Activated T-cell treated with anti-CD3 and anti-CD28 coated beads for 24 hours (primary cell): ENCODE measurements at places on chromosomes 12 and 14.

DNA sequence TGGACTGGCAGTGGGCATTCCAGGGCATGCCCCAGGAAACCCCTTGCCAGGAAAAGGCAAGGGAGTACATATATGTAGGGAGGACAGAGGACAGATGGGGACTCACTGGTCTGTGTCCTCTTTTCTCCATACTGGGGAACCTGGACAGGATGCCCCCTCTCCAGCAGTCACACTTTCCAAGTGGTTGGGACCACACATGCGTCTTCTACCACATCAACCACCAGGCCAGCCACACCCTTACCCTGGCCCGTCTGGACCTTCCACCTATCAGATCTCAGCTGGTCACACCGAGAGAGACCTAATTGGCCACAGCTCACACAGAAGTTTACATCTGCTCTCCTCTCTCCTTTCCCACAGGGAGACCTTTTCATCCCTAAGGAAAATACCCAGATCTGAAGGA is 8.3 kb downstream of the ANKRD33 start:
- no peak for DNase-seq

GRCh38 chr12:13205809-13206559 is 9.5 kb downstream of the EMP1 start:
- peak; percentile 15 for DNase-seq

DNA sequence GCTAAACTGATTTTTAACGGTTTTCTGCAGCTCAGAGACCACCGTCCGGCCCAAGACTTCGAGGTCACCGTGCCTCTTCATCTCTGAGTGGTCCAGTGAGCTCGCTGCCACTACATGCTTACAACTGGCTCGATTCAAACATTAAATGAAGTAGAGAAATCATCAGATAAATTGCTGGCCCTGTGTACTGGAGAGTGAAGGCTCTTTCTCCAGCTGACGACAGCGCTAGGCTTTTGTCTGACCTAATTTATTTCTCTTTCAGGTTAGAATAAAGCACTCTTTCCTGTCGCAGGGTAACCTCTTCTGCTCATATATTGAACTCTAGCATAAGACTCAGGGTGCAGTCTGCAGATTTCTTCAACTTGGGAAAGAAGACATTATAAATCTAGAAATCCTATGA is 6.4 kb downstream of the BCL11B start:
- no peak for DNase-seq

DNA sequence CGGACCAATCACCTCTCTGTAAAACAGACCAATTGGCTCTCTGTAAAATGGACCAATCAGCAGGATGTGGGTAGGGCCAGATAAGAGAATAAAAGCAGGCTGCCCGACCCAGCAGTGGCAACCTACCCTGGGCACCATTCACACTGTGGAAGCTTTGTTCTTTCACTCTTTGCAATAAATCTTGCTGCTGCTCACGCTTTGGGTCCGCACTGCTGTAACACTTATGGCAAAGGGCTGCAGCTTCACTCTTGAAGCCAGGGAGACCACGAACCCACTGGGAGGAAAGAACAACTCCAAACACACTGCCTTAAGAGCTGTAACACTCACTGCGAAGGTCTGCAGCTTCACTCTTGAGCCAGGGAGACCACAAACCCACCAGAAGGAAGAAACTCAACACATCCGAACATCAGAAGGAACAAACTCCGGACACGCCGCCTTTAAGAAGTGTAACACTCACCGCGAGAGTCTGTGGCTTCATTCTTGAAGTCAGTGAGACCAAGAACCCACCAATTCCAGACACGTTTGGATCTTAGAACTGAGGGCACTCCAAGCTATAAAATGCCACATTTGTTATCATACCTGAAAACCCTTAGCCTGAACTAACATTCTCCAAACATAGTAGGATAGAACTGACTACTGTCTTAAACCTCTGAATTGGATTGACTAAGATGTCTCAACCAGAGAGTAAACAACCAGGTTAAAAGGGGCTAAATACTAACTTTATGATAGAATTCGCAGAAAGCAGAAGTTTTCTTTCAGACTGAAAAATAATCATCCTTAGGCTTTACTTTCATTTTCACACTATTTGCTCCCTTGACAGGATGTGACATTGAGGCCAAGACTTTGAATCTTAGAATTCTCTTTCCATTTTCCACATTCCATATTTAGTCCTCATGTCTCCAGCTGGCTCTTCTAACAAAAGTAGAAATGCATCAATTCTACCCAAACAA is 33.6 kb downstream of the CDKL1 start:
- no peak for DNase-seq

DNA sequence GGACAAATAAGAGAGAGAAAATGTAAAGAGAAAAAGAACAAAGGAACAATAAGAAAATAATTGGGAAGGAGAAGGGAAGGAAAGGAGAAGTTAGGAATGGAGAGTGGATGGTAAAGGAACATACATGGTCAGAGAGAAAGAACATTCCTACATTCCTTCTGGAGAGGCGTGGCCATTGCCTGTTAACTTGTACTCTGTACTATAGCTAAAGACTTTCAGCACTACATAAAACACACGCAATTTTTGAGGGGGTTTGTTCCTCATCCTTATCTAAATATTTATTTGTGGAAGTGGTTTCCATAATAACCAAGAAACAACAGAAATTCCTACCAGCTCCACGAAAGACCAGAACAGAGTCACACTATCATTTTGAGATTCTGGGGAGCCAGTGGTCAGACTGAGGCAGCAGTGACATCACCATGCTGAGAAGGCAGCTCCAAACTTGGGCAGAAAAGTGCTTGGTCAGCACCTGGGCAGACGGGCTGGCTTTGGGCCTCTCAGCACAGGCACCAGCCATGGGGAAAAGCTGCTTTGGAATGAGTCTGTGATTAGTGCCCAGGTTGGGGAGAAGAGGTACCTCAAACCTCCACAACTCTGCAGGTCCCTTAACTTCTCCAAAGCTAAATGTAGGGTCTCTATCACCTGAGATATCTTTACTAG is 125.9 kb upstream of the NTF3 start:
- DNase-seq: no peak

GRCh38 chr14:33393231-33393894 is 454.7 kb downstream of the NPAS3 start:
- DNase-seq: no peak

- DNase-seq: no peak
These were observed 3.1 kb upstream of the MFAP5 start for GRCh38 chr12:8665759-8666158.

- DNase-seq: no peak
These were observed 7.9 kb downstream of the WDR89 start for GRCh38 chr14:63633801-63634200.

DNA sequence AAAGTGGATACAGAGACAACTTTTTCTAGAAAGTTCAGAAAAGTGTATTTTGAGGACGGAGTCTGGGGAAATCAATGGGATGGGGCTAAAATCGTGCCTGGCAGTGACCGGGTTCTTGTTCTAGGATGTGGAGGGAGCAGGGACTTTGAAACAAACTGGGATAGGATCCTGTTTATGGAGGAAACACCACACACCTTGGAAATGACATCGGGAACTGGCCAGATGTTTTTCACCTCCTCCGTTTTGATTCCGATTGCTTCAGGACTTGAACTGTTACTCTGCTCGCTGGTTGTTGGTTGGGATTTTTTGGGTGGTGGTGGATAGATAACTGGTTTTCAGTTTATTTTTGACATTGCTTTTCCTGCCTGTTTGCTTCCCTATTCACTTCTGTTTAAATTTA is 506 bp downstream of the EMP1 start:
- no peak for DNase-seq

DNA sequence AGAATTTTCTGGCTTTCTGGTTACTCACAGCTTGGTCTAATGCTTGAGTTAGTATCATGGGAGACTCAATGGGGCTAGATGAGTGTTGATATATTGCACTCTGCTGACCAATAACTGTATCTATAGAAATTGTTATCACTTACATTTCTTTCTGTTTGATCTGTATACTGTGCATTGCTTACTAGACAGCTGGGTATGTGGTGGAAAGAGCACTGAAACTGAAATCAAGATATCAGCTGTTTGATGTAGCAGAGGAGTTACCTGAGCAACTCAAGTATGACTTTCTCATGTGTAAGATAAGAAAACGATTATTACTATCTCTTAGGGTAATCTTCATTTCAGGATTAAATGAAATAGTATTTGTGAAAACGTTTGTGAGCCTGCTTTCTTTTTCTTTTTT is 183.0 kb downstream of the SLC15A5 start:
- no peak for DNase-seq

DNA sequence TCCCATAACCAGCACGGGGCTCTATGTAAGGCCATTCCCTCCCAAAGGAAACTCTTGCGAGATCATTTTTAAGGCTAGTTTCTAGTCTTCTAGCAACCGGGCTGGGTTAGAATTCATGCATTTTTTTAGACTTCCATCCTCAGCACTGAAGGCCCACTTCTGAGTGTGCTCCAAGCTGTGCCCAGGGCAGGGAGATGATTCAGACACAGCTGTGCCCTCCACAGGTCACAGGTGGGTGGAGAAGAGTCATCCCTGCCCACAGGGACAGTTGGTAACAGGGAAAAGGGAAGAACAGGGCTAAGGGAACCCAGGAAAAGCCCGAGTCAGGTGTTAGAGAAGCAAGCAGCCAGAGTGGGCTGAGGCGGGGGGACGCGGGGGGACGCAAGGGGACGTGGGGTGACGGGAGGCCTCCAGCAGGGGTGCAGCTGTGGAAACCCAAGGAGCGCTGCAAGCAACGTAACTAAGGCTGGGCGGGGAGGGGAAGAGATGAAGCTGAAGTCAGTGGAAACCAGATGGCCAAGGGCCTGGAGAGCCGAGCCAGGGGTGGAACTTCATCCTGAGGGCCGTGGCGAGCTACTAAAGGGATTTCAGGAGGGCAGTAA is 27.2 kb upstream of the PPP2R5C start:
- DNase-seq: no peak

DNA sequence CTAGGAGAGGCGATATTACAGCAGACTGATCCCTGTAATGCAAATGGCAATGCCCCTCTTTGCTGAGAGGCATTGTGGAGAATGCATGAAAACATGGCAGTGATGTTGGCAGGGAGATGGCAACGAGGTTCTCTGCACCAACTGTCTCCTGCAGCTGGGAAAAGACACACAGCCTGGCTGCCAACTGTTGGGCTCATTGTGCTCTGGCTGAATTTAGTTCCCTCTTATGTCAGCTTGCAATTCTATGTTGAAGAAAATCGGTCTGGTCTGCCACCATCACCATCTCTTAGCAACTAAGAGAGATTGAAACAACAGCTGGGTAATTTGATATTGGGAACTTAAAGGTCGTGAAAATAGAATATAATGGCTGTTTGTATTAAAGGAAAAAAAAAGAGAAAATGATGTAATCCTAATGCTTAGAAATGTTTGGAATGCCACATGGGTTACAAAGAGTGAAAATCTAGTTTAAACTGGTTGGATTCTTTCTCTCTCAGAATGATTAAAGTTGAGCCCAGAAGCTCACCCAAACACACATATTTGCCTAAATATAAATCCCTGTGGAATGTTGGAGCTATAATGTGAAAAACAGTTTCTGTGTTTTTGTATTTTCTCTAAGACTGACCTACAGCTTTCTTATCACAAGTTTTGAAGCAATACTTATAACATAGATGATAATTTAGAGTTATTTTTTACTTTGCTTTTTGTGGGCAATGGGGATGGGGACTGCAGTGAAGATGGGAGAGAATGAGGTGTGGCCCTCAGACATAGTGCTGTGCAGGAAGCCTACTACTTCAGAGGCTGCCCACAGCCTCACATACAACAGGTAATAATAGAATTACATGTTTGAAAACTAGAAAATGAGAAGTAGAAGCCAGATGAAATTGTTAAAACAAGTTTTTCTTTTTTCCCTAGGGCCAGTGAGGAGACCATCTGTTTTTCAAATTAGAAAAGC is 143.7 kb downstream of the AKAP6 start:
- no peak for DNase-seq

DNA sequence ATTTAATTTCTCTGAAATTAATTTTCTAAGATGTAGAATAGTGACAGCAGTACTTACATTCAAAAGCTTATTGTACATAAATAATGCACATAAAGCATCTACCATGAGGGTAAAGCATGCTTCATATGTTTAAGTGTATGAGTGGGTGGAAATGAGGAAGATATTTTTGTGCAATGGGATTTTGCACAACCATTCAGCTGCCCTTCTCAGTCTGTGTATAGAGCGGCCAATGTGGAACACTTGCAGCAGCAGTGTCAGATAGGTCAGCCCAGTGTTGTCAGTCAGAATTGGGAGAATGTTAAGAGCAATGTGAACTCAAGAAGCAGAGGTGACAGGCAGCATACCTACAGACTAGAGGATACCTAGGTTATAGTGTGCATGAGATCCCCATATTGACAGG is 72.5 kb upstream of the ATP2B1 start:
- DNase-seq: no peak

- DNase-seq: no peak
These were observed 8.8 kb downstream of the DDX47 start for GRCh38 chr12:12821975-12822374.

DNA sequence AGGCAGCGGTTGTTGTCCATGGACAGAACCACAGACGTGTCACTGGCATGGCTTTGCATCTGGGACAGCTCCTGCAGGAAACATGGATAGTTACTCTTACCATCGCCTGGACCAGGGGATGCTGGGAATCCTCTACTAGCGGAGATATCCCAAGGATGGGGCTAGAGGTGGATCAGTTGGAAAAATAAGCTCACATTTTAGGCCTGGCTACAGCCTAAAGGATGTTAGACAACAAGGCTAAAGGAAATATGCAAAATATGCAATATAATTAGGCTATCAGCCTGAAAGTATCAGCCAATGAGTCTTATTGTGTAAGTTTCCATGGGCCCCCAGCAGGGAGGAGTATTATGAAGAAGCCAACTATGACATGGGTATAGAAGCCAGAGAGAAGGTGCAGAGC is 5.0 kb downstream of the KRT76 start:
- no peak for DNase-seq

GRCh38 chr14:63542231-63542999 is 762 bp downstream of the PPP2R5E start:
- DNase-seq: no peak

GRCh38 chr12:92408072-92408900 is 262.6 kb upstream of the BTG1 start:
- DNase-seq: no peak

DNA sequence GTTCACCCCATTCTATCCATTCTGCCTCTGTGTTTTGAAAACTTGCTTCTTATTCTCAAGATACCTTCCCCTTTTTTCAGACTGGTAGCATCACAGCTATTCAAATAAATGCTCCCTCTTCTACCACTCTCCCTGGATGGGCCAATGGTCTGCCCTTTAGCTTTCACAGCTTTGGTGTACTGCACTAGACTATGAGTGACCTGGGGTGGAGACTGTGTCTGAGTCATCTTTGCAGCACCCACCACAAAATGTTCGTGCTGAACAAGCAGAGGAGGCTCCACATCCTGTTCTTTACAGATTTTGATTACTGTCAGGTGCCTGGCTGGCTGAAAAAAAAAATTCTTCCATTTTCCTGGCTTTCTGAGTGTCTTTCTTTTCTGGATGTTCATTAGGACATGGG is 1104.1 kb upstream of the TMEM132C start:
- peak; percentile 32 for DNase-seq

GRCh38 chr12:2052826-2053678 is at the start of gene CACNA1C:
Gene CACNA1C (plus strand): TSS chr12:2052987. CDS start chr12:2053563, 576 bp downstream.
- DNase-seq: no peak

DNA sequence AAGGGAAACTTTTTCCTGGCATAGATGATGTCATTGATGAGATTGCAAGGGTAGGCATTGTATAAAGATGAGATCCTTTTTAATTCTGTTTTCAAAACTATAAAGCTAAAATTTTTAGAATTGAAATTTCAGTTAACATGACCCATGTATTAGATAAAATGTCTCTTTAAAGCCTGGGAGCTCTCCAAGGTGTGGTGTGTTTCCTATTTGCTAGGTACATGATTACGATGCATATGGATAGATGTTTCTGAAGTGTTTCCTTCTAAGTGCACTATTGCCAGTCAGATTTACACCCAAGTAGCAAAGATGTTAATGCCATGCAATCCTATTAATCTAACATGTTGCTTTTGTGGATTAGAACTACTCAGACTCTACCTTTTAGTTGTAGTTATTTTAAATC is 834.7 kb downstream of the DIO2 start:
- no peak for DNase-seq
